Activated CD4-positive, alpha-beta T cell treated with anti-CD3 and anti-CD28 coated beads, Interleukin-2, Interleukin-4, amounts not matched to agents 100 ng/mL and 50 ng/mL, durations not matched to agents 16 hours and 8 hours (primary cell): ENCODE measurements at places on chromosomes 16 and 17.

- DNase-seq, result no peak
Measured at GRCh38 chr17:3551189-3551588, 6.4 kb downstream of the TRPV3 start.

DNA sequence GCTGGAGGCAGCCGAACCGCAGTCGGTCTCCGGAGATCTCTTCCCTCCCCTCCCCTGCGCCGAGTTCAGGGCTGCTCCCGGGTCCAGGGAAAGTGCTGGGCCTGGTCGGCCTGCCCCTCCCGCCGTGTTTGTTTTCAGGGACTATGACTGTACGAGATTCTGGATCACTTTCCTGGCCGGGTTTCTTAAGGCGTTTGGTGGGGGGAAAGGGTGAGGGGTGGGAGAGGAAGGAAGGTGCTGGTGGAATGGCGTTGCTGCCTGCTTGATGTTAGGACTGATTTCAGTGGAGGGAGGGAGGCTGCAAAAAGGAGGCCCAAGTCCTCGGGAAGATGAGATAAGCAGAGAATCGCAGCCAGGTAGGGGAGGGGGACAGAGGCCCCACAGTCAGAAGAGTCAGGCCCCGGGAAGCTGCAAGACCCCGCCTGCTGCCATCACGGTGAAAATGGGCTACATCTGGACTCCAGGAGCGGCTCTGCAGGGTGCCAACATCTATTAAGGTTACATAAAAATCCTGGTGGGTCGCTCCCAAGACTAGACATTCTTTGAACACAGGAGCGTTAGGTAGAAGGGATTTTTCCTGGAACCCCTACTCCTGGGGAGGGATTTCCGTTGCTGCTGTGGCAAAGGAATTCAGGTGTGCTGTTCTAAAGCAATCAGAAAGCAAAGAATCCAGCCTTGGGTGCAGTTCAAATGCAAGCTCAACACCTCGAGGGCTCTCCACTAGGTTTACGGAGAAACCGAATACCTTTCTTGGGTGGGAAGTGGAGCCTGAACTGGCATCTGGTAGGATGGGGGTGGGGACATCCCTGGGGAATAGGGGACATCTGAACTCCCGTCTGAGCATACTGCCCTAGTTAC, 1.2 kb downstream of the ARHGAP44 start:
- DNase-seq, result no peak

DNA sequence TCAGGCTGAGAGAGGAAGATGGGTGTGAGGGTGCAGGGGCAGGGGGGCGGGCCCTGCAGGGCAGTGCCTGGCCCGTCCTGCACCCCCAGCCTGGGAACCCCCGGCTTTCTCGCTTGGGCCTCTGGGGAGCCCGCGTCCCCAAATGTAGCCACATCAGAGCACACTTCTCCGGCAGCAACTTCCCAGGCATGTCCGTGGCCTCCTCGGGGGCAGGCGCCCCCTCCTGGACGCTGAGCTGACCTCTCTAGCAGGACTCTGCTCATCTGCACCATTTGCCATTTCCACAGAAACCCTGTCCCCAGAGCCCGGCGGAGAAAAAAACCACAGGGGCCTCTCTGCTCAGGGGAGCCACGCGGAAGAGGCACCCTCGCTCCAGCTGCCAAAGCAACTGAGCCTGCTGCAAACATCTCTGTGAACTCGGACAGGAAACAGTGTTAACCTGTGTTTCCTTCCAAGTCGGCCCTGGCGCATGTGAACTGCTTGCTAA, 63.4 kb downstream of the KLHDC4 start:
- DNase-seq, result peak; percentile 82

DNA sequence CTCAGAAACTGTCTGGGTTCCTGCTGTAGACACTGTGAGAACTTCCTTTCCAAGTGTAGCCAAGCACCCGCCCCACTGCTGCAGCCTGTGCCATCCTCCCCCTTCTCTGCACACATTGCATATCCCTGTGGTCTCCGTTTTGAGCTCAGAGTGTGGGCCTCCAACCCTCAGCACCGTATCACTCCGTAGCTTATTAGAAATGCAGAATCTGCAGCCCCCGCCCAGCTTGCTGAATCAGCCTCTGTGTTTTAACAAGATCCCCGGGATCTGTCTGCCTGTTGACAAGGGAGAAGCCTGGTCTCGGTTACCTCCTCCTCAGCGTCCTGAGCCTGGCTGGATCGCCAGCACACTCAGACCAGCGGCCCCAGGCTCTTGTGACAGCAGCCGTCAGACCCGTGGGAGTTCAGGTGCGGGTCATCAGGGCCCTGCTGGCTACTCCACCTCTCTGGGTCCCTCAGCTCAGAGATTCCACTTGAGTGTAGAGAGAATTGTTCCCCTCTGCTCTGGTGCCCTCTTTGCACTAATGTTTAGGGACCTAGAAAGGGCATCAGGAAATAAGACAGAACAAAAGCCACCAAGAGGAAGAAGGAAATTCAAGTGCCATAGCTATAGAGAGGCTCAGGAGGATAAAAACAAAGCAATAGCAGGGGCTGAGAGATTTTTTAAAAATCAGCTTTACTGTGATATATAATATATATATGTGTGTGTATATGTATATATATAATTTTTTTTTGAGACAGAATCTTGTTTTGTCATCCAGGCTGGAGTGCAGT, 92.3 kb downstream of the PITPNC1 start:
- no peak for DNase-seq

GRCh38 chr16:82535262-82535661, 91.5 kb upstream of the CDH13 start:
- DNase-seq, result no peak

GRCh38 chr17:5931616-5932015, 138.6 kb upstream of the WSCD1 start:
- DNase-seq, result no peak

- DNase-seq, result no peak
Measured at GRCh38 chr16:83771306-83771942, 36.4 kb upstream of the HSBP1 start.

GRCh38 chr16:73432850-73433730, 385.2 kb upstream of the ZFHX3 start:
- DNase-seq, result no peak

DNA sequence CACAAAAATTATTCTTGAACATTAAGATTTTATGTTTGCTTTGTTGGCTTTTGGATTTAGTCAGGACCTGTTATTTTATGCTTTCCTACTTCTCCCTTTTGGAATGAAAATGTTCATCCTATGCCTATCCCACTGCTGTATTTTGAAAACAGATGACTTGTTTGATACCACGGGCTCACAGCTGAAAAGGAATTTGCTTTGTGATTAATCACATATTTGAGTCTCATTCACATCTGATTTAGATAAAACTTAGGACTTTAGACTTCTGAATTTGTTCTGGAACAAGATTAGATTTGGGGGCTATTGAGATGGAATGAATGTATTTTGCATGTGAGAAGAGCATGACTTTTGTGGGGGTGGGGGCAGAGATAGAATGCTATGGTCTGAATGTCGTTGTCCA, 1012.6 kb downstream of the CDH11 start:
- no peak for DNase-seq

DNA sequence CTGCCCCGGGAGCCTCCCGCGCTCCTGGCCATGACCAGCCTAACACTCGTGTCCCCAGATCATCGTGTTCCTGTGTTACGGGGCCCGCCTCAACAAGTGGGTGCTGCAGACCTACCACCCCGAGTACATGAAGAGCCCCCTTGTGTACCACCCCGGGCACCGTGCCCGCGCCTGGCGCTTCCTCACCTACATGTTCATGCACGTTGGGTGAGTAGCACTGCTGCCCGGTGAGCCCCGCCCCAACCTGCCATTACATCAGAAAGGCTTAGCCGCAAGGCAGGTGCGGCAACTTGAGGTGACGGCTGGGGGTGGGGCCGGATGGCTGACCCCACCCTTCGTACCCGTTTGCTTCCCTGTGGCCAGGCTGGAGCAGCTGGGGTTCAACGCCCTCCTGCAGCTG, 1.4 kb downstream of the RHBDL1 start:
- DNase-seq, result no peak

DNA sequence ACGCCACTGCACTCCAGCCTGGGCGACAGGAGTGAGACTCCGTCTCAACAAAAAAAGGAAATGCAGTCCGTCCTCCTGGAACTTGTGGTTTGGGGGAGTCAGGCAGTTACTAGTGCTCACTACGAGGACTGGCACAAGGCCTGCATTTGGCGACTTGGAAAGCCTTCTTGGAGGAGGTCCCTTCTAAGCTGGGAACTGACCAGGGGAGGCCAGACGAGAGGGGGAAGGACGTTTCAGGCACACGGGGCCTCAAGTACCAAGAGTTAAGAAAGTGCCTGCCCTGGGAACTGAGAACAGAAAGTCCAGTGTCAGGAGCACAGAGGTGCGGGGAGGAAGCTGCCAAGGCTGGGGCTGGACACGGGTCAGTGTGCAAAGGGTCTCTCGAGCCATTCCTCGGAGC, 89.9 kb downstream of the ABR start:
- no peak for DNase-seq

DNA sequence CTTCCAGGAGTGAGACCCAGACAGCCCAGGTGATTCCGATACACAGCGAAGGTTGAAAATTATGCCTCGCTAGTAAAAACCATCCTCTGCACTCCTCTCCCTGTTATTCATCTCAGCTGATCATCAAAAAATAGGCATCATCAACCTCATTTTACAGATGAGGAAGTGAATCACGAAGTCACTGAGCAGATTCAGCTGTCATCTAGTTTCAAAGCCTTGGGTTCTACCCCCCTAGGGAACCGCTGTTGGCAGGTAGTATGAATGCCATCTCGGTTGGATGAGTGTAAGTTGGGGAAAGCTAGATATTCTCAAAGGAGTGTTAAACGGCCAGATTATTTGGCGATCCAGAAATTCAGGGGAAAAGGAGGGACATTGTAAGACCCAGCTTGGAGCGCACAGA, 2.0 kb downstream of the CRYM start:
- DNase-seq, result no peak

GRCh38 chr17:78479369-78479768, 97.8 kb downstream of the DNAH17 start:
- no peak for DNase-seq
